ENCODE measurements at places on chromosomes 5 and 9.

GRCh38 chr5:145976431-145977155 is 40.2 kb downstream of the SH3RF2 start:
- peak; percentile 65 for DNase-seq

GRCh38 chr5:98433673-98434072 is 339.8 kb upstream of the RGMB start:
- peak; percentile 43 for DNase-seq

GRCh38 chr5:56986626-56986947 is 34.7 kb upstream of the MIER3 start:
- no peak for DNase-seq

GRCh38 chr9:3817208-3817607 is 291.4 kb upstream of the RFX3 start:
- no peak for DNase-seq

DNA sequence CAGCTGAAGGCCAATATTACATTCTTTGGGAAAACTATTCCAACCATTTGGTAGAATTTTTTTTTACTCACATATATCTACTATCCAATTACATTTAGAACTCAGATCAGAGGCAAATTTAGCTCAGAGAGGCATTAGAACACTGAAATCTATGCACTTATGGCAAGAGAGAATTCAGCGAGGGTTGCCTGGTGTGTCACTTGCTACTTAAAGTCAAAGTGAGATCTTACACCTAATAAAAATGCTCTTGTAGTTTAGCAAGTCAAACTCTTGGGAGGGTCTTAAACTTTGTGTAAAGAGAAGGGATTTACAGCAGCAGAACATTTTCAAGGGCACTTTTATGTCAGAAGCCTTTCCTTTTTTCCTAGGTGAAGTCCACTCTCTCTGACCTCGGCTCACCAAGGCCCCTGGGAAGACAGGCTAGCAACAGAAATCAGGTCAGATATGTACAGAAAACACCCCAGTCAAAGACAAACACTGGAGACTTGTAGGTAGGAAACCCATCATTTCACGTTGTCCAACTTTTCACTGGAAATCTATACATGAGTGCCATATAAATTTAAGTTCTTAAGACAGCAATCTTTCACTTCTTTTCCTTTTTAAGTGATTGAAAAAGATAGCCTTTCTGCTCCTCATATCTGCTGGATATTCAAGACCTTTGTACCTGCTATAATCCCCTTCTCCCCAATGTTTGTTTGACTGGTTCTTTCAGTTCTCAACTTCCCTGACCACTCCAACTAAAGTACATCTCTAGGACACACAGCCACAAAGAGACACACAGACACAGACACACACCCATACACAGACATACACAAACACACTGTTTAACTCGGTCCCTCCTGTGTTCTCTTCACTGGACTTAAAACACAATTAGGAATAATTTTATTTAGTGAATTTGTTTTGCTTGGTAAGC is 635.8 kb downstream of the PDE4D start:
- DNase-seq: no peak

DNA sequence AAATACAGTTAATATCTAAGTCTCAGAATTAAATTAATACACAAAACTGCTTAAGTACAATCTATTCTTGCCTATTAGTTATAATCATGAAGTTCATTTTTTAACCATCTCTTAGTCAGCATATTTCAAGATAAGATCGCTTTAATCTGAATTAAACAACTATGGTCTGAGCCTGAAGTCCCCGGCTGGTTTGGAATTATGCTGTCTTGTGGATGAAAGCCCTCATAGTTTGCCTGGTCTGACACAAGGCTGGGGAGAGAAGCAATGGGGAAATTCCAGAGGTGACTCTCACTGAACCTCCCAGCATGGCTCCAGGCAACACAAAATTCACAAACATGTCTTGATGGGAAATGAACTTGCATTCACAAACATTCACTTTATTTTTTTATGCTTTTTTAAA is 28.0 kb upstream of the GRAMD2B start:
- peak; percentile 56 for DNase-seq

DNA sequence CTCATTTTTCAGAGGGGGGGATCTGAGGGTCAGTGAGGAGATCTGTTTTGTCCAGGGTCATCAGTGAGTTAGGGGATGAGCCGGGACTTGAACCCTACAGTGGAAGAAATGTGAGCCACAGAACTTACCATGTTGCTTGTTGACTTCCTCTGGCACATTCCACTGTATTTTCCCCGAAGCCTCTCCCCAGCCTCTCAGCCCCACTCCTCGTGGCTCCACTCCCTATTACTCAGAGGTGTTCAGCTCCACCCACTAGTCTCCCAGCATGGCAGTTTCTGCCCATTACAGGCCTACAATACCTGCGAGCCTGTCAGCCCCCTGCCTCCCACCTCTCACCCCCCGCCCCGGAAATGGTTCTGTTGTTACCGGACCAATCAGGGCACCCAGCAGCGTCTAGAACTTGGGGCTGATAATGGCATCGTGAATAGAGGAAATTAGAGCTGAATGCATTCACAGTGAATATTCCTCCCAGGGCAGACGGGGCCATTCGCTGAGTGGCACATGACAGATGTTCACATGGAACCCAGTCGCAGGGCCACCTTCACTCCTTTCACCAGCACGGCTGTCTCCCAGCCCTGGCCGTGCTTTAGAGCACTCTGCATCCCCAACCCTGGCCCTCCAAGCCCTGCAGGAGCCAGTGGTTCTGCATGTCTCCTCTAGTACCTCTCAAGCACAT is 81.6 kb downstream of the KCNIP1 start:
- no peak for DNase-seq

DNA sequence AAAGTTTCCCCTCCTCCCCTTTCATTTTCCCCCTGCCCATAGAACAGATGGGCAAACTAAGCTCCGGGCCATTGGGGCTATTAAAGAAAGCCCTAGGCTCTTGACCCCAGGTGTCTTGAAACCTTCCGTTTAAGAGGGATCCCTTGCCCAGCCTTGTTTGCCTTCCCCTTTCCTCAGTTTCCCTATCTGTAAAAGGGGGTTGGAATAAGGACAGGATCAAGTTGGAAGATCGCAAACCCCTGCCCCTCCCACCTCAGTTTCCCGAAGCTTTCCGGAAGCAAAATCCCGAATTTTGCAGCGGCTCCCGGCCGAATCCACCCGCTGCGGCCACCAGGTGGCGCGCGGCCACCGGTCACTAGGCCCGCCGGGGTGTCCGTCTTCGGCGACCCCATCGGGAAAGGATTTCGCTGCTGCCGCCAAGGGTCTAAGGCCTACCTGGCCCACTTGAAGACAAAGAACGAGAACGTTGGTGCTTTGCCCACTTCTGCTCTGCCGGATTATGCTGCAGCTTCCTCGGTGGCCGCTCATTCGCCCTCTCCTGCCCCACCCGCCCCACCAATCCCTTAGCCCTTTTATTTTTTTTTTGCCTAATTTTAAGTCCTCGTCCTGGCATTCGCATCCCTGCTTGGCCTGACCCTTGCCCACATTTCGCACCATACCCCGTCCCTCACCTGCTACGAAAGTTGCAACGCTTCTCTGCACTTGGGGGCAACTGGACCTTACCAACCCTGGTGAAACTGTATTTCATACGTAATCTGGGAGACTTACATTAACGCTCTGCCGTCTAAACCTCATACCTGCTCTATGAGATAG is 962 bp upstream of the NR6A1 start:
- DNase-seq: peak; percentile 78

- no peak for DNase-seq
Observed at GRCh38 chr9:133591116-133591910, 17.9 kb downstream of the FAM163B start.

DNA sequence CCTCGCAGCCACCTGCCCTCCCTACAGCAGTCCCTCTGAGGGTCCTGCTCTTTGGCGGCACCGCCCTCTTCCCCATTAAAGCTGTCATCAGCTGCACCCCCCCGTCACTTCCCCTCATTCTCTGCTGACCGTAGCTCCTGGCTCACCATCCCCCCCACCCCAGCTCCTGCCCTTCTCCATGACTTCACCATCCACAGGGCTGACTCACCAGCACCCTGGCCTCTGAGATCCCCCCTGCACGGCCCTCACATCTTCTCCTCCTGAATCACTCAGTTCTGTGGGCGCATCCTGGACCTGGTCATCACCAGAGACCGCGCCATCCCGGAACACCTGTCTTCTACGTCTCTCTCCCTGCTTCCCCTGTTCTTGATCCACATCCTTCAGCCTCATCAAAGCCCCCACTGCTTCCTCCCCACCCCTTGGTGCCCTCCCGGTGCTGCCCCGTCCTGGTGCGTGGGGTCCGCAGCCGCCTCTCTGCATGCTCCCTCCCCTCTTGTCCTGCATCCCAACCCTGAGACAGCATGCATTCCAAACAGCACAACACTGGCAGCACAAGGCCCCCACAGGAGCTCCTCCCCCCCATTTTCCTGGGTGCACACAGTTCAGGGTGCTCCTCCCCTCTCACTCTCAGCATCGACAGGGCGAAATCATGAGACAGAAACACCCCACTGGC is 12.9 kb downstream of the FLT4 start:
- DNase-seq: no peak

GRCh38 chr9:86731511-86732063 is 215.7 kb downstream of the GAS1 start:
- DNase-seq: peak; percentile 94

DNA sequence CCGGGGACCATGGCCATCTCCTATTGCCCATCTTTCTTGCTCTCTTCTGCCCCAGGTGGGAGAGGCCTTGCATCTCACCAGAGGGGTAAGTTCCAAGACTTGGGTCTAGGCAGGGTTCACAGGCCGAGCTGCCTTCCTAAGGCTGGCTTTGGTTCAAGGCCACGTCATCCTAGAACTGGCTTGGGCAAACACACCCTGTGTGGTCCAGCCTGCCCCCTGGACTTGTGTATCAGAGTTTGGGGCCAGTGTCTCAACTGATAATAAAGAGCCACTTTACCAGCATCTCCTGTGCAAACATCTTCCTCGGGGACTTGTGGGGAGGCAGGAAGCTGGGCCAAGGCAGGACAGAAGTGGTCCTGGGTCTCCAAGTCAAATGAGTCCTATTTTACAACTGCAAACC is 17.8 kb downstream of the BOD1 start:
- no peak for DNase-seq

Data from fibroblast of pulmonary artery (primary cell).